ENCODE measurements at places on chromosomes 13 and 19.

GRCh38 chr13:74210693-74211393 is 76.6 kb upstream of the KLF12 start:
- no peak for DNase-seq

DNA sequence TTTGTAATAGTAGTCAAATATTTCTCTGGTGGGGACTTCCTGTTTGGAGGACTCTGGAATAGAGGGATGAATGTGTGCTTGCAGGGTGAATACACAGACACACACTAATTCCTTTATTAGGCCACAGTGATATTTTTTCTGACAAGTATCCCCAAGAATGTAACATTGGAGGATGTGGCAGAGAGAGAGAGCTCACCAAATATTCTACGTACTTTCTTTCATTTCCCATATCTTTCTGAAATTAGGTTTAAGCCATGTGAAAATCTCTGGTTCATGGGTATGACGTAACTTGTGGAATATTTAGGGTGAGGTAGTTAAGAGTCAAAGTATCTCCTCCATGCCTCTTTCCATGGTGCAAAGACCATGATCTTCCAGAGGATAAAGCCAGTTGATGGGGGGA is 463.4 kb downstream of the DIAPH3 start:
- DNase-seq: no peak

GRCh38 chr19:47505506-47505905 is 9.4 kb downstream of the NAPA start:
- DNase-seq: no peak

DNA sequence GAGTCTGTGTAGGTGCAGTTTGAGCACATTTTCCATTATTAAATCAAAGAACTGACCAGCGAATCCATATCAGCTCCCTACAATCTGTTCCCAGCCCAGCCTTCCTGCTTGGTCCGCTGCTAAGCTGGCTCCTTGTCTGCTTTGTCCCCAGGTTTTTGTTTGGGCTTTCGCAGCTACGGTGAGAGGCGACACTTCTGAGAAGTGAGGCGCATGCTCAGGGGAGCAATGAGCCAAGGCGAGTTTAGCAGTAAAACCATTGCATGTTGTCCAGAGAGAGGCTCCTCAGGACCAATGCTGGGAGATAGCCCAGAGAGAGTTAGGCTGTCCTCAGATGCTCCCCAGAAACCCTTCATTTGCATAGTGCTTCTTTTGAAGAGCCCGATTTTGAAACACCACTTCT is 162.0 kb downstream of the ITGBL1 start:
- DNase-seq: no peak

DNA sequence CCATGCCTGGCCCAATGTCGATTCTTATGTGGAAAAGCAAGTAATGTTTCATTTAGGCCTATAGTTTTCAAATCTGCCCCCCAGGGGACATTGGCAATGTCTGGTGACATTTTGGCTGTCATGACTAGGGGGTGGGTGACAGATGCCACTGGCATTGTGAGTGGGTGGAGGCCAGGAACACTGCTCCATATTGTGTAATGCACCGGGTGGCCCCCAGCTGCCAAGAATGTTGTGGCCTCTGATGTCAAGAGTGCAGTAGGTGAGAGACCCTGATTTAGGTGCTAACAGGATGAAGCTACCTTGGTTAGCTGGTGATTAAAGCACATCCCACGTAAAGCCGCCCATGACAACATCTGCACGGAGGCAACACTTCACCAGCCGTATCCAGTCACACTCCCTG is 10.8 kb downstream of the C19orf44 start:
- no peak for DNase-seq

- no peak for DNase-seq
These were observed 1.7 kb upstream of the C13orf42 start for GRCh38 chr13:51112771-51113170.

Measured in C1 segment of cervical spinal cord (tissue), 14 donors.